ENCODE measurements at places on chromosomes 13 and 19.

DNA sequence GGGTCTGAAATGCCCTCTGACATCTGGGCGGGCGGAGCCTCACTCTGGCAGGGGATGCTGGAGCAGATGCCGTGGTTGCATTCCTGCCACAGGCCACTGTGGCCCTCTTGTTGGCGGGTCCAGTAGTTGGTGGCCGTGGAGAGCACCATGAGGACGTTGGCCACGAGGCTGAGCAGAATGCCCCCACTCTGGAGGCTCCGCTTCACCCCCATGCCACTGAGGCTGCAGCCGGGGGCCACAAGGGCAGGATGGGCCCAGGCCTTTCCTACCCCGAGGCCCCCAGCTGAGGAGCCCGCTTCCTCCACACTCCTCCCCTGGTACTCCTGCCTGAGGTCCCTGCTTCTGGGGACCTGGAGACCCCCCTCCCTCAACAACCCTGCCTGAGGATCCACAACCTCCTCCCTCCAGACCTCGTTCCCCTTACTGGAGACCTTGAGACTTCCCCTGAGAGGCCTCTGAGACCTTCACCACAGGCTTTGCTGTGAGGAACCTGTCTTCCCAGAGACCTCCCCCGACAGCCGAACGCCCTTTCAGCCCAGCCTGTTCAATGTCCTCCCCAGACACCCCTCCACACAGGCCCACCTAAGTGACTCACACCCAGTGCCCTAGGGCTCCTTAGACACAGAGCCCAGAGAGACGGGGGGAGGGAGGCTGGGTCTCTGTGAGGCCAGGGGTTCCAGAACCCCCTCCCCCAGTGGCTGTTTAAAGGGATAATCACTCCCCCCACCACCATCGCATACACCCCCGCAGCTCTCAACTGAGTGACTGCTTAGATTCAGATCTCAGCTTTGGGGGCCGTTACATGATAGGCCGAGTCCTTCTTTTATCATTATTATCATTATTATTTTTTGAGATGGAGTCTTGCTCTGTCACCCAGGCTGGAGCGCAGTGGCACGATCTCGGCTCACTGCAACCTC lies at the start of gene CLDND2:
Gene CLDND2 (minus strand): TSS at position 638 of the 917 bp plus-strand sequence. CDS start 426 bp downstream, at position 212.
- no peak for DNase-seq

- DNase-seq, result no peak
Observed at GRCh38 chr13:75216038-75216437, 265.9 kb downstream of the TBC1D4 start.

DNA sequence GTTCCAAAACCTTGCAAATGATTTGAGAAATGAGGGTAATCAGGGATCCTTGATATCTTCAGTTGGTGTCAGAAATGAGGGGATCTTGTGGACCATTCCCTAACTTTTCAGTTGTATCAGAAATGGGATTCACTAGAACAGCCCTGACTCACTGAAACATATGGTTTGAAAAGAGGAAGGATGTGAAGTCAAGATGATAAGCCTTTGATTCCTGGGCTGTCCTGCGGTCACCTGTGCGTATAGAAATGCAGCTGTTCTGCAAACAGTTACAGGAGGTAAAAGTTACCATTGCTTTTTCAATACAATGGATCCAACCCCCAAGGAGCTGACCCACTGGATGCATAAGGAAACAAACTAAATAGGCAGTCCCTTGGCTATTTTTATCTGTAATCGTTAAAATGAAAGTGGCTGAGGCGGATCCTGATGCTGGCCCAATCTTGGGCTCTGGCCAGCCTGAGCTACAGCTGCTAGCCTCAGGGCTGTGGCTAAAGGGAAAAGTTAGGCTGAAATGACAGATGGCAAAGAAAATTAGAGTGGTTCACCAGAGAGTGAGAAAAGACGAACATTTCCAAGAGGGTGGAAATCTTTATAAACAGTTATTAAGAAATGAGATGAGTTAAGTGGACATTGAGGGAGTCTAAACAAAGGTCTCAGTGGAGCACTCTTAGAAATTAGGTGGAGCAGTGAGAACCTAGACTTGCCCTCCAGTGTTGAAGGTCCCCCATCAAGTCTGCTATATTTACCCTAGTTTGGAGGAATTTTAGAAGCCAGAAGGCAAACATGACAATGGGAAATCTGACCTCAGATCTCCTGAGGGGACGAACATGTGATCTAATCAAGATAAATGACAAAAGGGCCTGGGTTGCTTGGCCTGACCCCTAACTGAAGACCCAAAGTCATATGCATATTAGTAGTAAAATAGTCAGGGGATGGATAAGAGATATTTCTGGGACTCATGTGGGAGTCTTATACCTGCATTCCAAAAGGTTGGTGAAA lies 7.6 kb downstream of the SIGLECL1 start:
- no peak for DNase-seq

GRCh38 chr19:11414544-11414943 lies 4.6 kb downstream of the RGL3 start:
- no peak for DNase-seq

DNA sequence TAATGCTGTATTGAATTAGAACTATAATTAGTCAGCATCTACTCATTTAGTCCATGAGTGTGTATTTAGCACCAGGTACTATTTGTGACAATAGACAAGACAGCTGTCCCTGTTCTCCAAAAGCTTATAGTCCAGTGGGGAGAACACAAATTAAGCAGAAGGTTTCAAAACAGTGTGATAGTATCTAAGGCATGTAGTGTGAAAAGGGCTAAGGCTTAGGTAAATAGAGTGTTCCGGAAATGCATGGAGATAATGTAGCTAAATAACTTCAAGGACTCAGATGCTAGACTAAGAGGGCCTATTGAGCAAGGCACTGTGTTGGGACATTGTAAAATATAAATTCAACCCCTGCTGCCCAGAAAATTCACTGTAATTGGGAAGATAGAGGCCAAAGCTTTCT lies 144.1 kb upstream of the MIR17HG start:
- DNase-seq, result no peak

DNA sequence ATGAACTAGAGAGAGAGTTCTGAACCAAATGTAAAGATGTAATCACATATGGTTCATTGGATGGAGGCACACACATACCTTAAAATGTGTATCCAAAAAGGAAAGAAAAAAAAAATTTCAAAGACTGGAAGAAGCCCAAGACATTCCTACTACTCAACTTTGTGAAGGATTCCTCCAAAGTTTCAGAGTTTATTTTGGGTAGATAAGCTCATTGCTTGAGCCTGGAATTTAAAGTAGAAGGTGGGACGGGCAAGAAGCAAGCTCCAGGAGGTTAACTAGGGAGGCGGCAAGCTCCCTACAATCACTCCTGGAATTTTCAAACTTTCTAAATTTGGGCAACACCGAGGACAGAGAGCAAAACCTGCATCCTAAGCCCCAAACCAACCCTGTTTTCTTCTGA lies 1.9 kb downstream of the TSHZ3 start:
- DNase-seq, result no peak

DNA sequence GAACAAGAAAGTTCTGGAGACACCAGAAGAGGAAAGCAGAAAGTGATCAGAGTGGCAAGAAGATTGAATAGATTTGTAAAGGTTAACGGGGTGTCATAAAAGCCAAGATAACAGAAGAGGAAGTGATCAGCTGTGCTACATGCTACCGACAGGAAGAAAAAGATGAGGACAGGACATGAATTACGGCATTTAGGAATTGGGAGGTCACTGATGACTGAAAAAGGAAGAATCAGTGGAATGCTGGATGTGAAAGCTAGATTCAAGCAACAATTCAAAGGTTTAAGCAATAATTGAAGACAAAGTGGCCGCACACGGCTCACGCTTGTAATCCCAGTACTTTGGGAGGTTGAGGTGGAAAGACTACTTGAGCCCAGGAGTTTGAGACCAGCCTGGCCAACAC lies 15.1 kb downstream of the ZNF160 start:
- no peak for DNase-seq

GRCh38 chr19:5074407-5074806 lies 105.5 kb downstream of the KDM4B start:
- no peak for DNase-seq

DNA sequence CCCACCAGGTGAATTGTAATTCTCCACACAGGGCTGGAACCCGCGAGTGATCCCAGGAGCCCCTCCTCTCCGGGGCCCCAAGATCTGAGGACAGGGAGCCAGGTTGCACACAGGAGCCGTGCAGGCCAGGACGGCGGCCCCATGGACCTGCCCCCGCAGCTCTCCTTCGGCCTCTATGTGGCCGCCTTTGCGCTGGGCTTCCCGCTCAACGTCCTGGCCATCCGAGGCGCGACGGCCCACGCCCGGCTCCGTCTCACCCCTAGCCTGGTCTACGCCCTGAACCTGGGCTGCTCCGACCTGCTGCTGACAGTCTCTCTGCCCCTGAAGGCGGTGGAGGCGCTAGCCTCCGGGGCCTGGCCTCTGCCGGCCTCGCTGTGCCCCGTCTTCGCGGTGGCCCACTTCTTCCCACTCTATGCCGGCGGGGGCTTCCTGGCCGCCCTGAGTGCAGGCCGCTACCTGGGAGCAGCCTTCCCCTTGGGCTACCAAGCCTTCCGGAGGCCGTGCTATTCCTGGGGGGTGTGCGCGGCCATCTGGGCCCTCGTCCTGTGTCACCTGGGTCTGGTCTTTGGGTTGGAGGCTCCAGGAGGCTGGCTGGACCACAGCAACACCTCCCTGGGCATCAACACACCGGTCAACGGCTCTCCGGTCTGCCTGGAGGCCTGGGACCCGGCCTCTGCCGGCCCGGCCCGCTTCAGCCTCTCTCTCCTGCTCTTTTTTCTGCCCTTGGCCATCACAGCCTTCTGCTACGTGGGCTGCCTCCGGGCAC lies 3.9 kb downstream of the FFAR1 start:
- no peak for DNase-seq

DNA sequence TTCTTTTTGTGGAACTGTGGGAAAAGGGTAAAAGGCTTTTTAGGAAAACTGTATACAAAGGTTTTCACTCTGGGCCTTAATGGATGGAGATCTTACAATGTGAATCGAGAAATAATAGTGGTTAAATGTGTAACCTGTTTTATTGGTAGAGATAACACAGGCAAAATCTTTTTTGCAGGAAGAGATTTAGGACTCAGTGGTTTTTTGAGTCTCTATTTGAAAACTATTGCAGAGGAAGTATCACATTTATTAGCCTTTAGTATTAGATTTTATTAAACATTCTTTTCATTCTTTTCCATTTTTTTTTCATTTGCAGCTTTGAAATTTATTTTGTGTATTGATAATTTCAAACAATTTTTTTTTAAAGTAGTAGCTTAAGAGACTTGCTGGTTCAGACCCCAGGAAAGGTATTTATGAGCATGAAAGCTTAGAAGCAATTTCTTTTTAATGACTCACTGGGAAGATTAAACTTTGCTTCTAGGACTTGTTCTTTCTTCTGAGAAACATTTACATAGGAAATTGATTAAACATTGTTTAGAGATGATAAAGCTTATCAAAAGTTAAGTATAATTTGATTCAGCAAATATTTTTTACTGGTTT lies 10.5 kb downstream of the KLF5 start:
- no peak for DNase-seq

- no peak for DNase-seq
Observed at GRCh38 chr19:53894707-53895106, 12.7 kb downstream of the PRKCG start.

DNA sequence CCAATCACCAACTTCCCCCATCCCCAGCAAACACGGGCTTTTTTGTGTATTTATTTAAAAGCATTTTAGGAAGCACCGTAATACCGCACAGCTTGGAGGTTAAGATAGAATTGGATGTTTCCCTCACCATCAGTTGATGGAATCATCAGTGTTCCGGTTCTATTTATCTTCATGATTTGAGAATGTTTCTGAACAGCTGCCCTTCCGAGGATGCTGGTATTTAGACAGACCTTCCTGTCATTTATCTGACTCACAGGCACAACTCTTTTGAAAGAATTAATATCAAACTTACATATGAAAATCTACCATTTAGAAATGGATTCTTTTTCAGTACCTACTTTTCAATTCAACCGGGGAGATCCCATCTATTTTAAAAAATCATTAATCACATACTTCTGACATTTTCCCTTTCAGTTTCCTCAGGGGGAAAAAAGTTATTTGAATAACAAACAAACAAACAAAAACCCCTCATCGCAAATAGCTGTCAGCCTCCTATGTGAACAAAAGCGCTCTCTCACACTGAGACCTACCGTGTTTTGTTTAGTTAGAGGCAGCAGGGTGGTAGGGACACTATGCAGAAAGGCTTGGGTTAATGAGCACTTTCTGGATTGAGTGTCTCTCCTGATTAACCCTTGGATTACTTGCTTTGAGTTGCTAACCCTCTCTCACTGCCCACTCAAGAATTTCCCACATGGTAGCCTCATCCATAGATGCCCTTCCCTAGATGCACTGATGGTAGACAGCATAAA lies 189.3 kb downstream of the TM9SF2 start:
- DNase-seq, result no peak

DNA sequence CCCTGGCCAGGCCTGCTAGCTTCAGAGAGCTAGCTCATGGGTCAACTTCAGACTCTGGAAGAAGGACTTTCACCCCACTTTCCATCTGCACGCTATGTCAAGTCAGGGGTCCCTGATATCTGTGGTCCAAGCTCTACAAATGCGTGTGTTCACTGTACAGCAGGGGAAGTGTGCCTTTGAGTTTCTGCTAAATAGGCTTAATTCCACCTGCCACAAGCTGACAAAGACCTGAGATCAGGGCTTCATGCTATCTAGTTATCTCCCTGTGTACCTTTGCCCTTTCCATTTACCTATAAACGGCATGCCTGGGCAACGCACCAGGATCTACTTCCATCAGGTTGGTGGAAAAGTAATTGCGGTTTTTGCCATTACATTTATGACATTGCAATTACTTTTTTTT lies 10.7 kb upstream of the SULT2A1 start:
- DNase-seq, result no peak

GRCh38 chr19:10195199-10195519 lies 406 bp upstream of the DNMT1 start:
- no peak for DNase-seq

GRCh38 chr13:103354171-103354570 lies 288.0 kb upstream of the SLC10A2 start:
- no peak for DNase-seq

DNA sequence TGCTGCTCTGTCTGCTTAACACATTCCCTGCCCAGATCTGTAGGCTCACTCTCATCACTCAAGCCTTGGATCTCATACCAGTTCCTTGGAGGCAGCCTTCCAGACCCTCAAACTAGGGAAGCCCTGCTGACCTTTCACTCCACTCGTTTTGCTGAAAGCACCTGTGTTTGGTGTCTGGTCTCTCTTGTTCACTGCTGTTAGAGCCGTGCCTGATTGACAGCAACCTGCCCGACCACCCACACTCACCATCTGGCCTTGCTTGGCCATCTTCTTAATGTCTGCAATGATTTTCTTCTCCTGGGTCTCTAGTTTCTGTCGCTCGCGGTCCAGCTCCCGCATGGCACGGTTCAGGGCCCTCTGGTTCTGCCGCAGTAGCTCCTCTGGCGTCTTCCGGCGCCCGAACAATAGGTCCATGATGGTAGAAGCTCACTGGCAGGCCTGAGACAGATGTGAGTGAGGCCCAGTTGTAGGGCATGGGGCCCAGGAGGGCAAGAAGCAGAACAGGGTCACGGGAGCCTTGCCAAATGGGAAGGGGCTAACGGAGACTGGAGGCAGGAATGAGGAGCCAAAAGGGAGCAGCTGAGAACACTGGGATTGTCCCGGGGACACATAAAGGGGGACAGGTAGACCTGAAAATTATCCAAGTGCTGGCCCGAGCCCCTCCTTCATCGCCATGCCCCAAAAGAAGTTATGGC lies 959 bp downstream of the CHMP2A start:
- no peak for DNase-seq
